ENCODE measurements at places on chromosomes 6 and 20.
A peak's percentile ranks its signal among the peaks of the same experiment; 100 is the strongest.

- no peak for DNase-seq
Observed at GRCh38 chr6:136696783-136697364, 95.4 kb downstream of the MAP3K5 start.

DNA sequence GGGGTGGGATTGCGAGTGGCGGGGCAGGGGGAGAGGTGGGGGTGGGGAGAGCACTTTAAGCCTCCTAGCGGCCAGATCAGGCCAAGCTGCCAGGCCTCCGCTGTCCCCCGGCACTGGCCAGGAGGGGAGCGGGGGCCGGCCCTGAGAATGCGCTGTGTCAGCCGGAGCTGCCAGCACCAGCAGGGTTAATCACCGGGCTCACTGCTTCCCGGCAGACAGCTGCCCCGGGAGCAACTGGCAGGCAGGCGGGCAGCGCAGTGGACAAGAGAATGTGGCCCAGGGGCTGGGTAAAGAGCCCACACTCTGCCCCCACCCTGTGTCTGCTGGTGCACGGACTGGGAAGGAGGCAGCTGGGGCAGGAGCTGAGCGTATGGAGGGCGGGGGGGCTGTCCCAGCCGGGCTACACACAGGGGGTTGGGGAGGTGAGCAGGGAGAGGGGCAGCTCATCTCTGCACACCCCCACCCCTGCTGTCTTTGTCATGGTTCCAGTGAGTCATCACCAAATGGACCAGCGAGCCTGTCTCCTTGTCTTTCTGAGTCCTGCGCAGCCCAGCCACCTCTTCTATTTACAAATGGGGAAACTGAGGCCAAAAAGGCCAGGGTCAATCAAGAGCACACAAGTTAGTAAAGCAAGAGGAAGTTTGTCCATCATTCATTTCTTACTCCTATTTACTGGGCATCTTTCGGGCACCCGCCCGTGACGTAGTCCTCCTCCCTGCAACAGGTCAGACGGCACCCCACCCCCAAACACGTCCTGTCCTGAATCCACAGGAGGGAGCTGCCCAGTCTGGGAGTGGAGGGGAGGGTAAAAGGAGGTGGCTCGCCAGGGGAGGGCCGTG lies 2.1 kb upstream of the LAMA5 start:
- no peak for DNase-seq

DNA sequence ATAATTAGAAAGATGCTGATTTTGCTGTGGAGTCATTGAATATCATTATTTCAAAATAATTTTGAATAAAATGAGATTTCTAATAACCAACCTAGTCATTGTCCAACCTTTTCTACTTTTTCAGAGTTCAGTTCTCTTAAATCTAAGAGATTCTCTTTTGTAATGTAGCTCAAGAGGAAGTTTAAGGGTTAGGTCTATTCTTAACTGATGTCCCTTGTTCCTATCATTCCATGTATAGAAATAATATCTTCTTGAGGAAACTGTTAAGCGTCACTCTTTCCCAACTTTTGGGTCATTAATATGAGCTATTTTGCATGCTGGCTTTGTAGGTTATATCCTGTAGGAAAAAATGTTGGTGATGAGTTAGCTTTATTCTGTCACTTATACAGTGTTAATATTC lies 27.0 kb downstream of the RNF144B start:
- no peak for DNase-seq

DNA sequence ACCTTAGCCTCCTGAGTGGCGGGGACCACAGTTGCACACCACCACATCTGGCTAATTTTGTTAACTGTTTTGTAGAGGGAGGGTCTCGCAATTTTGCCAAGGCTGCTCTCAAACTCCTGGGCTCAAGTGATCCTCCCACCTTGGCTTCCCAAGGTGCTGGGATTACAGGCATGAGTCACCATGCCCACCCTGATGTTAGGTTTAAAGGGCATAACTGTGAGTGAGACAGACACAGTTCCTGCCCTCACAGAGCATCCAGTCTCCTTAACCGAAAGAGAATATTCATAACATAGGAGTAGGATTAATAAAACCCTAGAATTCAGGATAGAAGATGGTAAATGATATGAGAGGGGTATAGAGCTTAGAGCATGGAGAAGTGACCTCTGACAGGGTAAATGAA lies 3.1 kb upstream of the SPATA2 start:
- DNase-seq = no peak

DNA sequence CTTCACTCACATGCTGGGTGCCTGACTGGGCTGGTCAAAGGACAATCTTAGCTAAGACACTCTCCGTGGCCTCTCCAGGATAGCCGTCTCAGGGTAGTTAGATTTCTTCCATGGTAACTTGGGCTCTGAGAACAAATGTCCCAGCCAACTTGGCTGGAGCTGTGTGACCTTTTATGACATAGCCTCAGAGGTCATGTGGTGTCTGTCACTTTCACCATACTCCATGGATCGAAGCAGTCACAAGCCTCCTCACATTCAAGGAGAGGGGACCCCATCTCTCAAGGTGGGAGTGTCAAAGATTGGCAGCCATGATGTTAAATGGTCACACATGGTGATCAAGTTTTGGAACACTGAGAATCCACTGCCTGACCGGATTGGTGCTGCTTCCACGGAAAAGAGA lies 190.9 kb upstream of the SUPT3H start:
- DNase-seq = no peak

DNA sequence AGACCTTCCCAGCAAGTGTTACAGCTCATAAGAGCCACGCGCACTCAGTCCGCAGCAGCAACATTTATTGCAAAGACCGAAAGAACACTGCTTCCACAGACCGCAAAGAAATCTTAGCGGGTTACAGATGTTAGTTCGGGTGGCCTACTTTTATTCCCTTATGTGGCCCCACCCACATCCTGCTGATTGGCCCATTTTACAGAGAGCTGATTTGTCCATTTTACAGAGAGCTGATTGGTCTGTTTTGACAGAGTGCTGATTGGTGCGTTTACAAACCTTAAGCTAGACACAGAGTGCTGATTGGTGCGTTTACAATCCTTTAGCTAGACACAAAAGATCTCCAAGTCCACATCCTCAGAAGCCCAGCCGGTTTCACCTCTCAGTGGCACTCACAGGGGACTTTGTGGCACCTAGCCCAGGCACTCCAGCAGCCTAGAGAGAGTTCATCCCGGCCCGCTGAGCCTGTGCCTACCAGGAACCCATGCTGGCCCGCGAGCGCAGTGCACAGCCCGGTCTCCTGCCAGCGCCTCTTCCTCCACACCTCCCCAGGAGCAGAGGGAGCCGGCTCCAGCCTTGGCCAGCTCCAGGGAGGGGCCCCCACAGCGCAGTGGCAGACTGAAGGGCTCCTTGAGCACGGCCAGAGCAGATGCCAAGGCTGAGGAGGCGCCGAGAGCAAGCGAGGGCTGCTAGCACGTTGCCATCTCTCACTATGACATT lies 244.3 kb upstream of the TSHZ2 start:
- no peak for DNase-seq

GRCh38 chr6:134974370-134974769 lies 24.5 kb upstream of the ALDH8A1 start:
- DNase-seq = no peak

DNA sequence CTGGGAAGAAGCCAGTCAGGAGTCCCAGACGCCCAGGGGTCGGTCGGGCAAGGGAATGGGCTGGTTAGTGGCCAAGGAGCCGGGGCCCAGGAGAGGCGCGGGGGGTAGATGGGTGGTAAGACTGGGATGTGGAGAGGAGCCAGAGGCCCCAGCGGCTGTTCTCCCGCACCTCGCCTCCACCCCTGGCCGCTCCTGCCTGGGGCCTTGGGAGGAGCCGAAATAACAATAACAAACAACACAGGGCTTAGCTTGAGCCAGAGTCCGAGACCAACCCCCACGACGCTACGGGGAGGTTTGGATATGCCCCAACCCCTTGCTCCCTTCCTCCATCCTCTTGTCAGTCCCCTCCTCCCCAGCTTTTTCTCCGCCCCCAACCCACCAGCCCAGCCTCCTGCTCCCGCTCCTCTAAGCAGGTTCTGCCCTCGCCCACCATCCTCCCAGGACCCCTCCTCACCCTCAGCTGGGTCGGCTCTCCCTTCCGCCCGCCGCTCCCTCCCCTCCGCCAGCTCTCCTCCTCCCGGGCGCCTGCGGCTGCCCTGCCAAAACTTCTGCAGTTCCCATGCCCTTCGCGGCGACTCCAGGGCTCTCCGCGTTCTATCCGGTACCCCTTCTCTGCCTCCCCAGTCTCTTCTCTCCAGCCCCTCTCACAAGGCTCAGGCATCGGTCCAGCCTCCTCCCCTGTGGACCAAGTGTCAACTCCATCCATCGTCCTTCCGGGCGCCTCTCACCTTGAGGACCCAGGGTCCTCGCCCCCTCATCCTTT lies 1.1 kb downstream of the RNF39 start:
- DNase-seq = no peak

GRCh38 chr6:27809939-27810767 lies 102.0 kb downstream of the OR2B2 start:
- DNase-seq = peak; percentile 97

Data from AG10803 (cell line).